ENCODE measurements at places on chromosomes 4 and X.
A peak's percentile ranks its signal among the peaks of the same experiment; 100 is the strongest.

GRCh38 chrX:41684138-41684537 is 4.6 kb upstream of the GPR34 start:
- no peak for DNase-seq

DNA sequence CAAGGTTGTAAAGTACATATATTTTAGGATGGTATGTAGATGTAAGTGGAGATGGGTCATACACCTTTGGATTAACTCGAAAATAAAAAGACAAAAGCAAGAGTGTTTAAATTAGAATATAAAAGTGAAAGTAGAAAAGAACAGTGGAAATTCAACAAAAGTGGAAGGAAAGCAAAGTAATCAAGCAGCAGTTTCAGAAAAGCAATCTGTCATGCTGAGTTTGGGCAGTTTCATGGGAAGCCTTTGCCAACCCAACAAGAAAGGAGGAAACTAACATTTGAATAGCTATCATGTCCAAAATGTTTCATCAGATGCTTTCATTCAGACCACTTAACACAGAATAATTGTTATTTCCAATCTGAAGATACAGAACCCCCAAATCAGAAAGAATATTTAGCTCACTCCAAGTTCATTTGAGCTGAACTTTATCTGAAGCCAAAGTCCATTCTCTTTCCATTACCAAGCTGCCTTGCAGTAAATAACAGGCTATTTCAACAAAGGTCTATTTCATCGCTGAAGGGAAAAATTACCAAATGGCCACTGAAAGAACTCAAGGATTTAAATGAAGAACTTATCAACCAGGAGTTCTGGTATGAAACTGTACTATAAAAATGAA is 1.8 kb upstream of the EXOSC9 start:
- no peak for DNase-seq

DNA sequence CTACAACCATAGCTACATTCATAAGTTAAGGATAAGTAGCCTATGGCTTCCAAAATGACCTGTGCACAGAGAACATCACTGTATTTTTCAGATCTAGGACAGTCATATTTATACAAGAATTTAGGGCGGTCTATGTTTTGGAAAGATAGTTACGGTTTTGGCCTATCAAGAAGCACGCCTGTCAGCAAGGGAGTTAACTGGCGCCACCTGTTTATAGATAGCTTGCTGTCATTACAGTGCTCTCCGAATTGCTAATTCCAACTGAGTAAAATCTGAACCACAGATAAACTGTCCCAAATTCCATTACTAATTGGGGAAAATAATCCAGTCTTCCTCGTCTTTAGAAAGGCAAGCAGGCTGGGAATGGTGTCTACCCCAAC is 646 bp downstream of the ABCB7 start:
- no peak for DNase-seq

DNA sequence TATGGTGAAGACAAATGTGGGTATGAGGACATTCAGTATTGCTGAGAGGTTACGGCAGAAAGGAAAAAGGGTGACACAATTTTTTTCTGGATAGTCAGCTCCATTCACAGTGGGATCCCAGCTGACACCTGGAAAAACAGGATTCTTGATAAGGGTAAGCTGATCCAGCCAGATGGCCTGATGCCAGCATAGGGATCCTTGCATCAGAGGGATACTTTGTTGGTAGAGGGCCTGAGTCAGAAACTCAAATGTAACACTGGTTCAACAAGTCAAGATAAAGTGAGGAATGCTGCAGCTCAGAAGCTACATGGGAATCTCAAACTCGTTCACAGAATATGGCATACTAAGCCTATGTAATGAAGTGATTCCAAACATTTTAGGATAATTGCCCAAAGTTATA is 726.7 kb downstream of the C4orf33 start:
- peak; percentile 17 for DNase-seq

GRCh38 chr4:32189788-32190187 is 1469.6 kb downstream of the PCDH7 start:
- no peak for DNase-seq

DNA sequence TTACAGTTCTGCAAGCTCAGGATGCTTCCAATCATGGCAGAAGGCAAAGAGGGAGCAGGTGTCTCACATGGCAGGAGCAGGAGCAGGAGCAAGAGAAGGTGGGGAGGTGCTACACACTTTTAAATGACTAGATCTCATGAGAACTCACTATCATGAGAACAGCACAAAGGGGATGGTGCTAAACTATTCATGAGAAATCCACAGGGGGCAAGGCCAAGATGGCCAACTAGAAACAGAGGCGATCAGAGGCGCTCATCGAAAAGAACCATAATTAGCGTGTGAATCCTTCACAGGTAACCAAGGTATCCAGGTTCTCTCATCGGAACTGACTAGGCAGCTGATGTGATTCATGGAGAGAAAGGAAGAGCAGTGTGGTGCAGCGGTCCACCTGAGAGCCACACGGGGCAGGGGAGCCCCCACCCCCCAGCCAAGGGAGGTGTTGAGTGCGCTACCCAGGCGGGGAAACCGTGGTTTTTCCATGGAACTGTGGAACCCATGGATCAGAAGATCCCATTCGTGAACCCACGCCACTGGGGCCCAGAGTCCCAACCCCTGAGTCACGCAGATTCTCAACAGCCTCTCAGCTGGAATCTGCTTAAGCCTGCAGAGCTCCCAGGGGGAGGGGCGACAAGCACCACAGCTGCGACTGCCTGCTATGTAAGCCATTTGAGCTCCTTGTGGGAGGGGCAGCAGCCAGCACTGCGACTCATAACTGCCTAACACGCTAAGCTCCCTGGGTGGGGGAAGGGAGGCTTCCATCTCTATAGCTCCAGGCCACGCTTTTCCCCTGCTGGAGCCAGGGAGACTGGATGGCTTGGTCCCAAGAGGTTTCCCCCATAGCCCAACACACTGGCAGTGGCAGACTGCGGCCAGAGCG is 46.7 kb downstream of the FGF16 start:
- DNase-seq = peak; percentile 10

DNA sequence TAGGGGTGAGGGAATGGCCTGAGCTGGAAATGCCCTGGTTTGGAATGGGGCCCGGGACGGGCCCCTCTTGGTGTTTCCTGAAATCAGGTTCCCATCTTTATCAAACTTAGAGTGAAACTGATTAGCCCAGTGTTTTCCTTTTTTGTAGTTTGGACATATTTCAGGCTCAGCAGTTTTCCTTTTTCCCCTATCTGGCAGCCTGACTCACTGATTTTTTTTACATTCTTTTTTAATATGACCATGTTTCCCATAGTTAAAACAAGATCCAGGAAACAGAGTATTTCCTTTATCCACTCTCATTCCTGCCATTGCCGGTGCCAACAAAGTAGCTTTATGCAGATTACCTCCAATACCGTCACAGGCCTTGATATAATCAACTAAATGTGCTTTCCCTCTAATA is 20.5 kb upstream of the C4orf17 start:
- no peak for DNase-seq

- DNase-seq = peak; percentile 33
Measured at GRCh38 chr4:141346144-141346543, 125.4 kb downstream of the ZNF330 start.

- no peak for DNase-seq
Measured at GRCh38 chrX:77918568-77918967, 8.1 kb downstream of the ATP7A start.

DNA sequence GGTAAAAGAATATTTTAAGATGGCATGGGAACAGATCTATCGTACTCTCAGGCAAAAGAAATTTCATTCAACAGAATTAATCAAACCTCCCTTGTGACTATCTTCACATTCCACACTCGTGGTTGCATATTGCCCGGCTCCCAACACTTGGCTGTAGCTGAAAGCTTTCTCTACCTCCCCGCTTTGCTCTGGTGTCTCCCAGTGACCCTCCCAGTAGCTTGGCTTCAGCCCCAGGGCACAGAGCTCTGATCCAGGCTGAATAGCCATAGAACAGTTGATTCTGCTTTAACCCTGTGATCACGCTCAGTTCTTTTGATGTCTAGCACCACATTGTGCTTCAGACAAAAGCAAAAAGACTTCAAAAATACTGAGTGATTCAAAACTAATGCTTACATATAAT is 24.6 kb downstream of the SLC7A11 start:
- DNase-seq = peak; percentile 13

- DNase-seq = no peak
Measured at GRCh38 chr4:38803833-38804653, 548 bp downstream of the TLR1 start.

- no peak for DNase-seq
Measured at GRCh38 chr4:57094832-57095223, 15.4 kb downstream of the IGFBP7 start.

DNA sequence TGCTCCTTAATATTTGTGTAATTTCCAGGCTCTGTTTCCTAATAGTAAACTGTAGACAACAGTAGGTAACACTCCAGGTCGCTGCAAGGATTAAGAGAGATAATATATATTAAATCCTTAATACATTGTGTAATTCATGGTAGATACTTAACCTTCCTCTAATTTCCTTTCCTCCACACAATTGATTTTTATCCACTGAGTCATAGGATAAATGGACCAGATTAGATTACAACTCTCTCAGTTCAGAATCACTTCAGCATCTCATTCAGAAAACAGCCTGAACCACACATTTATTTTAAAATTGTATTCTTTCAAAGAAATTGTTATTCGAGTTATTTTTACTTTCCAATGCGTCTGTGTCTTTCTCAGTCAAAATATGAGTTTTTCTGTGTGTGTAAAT is 17.1 kb downstream of the GK2 start:
- no peak for DNase-seq

DNA sequence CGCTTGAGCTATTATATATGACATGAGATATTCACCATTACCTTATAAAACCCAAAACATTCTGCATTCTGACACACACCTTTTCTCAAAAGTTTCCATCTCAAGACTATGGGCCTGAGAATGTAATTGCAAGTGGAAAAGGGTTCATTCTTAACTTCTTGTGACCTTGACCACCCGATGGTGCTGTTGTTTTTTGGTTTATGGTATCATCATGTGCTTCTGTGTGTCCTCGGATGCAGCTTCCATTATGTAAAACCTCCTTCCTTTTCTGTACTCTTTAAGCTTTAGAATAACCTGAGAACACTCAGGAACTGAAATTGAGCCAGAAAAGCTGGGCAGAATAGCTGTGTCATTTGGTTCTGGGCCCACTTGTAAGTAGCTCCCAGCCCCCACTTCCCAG is 16.2 kb upstream of the PUDP start:
- no peak for DNase-seq

GRCh38 chr4:173171098-173171497 is 2.5 kb downstream of the GALNT7 start:
- no peak for DNase-seq

GRCh38 chrX:139826065-139827044 is 106.5 kb downstream of the ATP11C start:
- DNase-seq = no peak

All from iPS-NIHi11 (cell line).